Ureter (tissue), 1 donor: ENCODE measurements at places on chromosomes 7 and 10. TPM values are rescaled to one million over a fixed set of nuclear protein-coding genes. Genes with fewer than 3 reads are reported as not detected.
A peak's percentile ranks its signal among the peaks of the same experiment; 100 is the strongest.

DNA sequence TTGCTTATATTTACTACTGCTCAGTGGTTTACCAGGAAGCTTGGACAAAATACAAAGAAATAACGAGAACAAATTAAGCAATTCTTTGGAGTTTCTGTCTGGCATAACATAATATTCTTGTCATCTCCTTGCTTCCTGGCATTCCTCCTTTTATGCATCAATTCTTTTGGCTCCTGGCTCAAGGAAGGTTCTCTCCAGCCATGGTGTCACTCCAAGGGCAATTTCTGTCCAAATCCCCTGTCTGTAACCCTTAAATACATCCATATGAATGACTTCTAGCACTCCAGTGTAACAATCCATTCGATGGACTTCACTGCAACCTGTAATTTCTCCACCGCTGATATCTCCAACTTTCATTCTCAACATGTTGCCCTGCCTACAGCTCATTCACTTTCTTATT lies 617.7 kb upstream of the ANKRD30A start:
- no peak for DNase-seq

- DNase-seq, result no peak
These were observed 824 bp downstream of the RELN start for GRCh38 chr7:103988468-103989199.

DNA sequence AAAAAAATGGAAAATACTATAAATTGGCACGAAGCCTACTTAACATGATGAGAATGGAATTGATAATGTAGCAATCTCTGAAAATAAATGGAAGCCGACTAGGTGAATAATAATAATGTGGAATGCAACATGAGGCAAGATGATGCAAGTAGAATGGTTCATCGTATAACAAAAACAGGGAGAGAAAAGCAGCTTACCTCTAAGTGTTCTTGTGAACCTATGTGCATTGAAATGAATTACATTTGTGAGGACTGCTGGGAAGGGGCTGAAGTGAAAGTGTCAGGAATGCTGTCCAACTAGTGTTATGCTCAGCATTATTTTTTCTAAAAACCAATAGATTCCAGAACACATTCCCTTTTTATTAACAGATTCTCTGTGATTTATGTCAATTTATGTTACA lies 440.6 kb upstream of the LRRN3 start:
- DNase-seq, result no peak

GRCh38 chr7:141208539-141208938 lies 134.7 kb downstream of the TMEM178B start:
- peak; percentile 64 for DNase-seq

DNA sequence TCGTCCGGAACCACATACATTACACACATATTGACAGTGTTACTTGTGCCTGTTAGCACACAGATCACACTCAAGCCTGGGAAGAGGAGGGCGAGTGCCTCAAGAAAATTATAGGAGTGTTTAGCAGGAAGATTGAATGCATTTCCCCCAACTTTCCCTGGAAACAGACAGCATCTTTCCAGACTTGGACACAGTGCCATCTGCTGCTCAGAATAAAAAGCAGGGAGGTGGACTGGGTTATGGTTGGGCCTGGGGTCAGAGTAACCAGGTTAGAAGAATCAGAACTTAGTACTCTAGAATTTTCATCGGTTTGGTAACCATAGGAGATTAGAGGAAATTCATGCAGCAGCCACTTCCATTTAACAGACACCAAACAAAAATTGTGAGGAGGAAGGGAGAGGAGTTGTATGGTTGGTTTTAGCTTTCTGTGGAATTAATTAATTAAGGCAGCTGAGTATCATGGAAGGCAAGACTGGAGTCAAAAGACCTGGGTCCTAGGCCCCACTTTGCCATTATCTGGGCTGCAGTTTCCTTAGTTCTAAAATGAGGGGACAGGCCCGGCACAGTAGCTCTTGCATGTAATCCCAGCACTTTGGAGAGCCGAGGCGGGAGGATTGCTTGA lies 43.4 kb upstream of the OPTN start:
- no peak for DNase-seq

GRCh38 chr7:133819695-133820094 lies 307.4 kb upstream of the LRGUK start:
- DNase-seq, result no peak

GRCh38 chr7:90749262-90749661 lies 153.1 kb downstream of the CDK14 start:
- DNase-seq, result no peak

Gene SLC26A5
- 6.2 TPM for total RNA-seq

- no peak for DNase-seq
These were observed 73.6 kb downstream of the ABCA13 start for GRCh38 chr7:48244864-48245271.

Gene SEC23IP
- total RNA-seq, result 69.6 TPM

DNA sequence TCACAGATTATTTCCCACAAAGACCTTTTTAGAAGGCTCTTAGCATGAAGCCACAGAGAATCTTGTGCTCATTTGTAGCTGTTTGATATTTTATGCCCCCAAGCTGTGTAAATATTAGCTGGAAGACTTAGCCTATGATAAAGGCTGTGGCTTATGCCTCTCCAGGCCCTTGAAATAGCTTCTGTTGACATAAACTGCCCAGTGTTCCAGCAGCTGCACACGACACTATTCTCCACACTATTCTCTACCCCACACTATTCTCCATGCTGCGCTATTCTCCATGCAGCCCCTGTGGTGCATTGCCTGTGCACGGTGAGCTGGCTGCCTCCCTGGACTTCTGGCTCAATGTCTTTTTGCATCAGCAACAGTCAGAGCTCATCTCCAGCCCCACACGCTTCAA lies 13.1 kb downstream of the DDC start:
- DNase-seq, result no peak

Gene BTAF1
- 55.4 TPM for total RNA-seq

DNA sequence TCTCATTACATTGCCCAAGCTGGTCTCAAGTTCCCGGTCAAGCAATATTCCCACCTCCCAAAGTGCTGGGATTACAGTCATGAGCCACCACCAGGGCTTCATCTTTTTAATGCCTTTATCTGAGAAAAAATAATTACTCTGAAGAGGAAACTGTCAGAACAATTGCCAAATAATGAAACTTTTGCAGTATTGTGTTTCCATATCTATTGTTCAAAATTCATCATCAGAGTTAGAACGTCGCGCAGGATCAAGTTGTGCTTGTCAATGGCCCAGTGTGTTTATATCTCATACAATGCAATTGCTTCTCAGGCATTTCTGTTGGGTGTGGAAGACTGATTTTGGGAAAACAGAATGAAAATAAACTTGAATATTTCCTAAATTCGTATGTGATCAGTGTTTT lies 143.1 kb downstream of the ARID5B start:
- no peak for DNase-seq

DNA sequence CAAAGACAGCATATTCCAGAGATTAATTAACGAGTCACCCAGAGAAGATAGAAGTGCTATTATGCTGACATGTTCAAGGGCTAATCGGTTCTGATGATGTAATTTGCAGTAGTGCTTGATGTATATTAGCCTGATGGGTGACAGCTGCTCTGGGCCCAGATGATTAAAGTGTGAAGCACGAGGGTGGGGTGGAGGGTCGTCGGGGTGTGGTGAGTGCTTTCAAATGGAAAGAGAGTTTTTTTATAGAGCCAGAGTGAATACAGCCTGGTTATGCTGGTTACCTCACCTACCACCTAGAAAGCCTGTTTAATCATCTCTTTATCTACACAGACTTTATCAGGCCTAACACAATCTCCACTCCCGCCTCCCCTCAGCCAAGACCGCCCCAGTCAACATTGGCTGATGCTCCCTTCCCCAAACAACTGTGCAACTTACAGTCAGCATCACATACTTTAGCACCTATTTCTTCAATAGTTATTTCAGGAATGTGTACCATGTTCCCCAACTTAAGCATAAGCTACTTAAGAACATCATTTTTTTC lies 11.5 kb upstream of the STN1 start:
- DNase-seq, result no peak

- DNase-seq, result no peak
These were observed 3.3 kb upstream of the MEST start for GRCh38 chr7:130488392-130489139.

GRCh38 chr7:35716038-35716803 lies 21.3 kb upstream of the HERPUD2 start:
- no peak for DNase-seq

Gene BBS9
- total RNA-seq, result 22.7 TPM

GRCh38 chr7:131106681-131107336 lies 220.9 kb upstream of the MKLN1 start:
- peak; percentile 66 for DNase-seq

DNA sequence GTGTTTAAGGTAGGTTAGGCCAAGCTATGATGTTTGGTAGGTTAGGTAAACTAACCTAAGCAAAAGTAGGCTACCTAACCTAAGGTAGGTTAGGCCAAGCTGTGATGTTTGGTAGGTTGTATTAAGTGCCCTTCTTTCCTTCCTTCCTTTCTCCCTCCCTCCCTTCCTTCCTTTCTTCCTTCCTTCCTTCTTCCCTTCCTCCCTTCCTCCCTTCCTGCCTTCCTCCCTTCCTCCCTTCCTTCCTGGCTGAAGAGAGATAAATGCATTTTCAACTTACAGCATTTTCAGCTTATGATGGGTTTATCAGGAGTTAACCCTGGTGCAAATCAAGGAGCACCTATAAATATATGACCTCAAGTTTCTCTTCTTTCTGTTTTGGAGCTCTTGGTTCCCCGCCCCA lies 56.2 kb downstream of the SND1 start:
- no peak for DNase-seq

DNA sequence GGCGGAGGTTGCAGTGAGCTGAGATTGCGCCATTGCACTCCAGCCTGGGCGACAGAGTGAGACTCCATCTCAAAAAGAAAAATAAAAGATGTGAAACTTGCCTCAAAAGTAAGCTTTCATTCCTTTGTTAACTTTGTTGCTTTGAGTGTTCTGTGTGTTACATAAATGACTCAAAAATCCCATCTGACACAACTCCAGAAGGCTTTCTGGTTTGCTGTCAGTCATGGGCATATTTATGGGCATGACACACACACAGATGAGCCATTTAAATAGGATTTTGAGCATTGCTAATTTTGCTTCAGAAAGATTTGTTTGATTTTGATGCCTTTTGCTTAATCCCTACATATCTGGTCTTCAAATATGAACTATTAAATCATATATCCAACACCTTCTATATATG lies 82.6 kb downstream of the CACNB2 start:
- DNase-seq, result no peak

DNA sequence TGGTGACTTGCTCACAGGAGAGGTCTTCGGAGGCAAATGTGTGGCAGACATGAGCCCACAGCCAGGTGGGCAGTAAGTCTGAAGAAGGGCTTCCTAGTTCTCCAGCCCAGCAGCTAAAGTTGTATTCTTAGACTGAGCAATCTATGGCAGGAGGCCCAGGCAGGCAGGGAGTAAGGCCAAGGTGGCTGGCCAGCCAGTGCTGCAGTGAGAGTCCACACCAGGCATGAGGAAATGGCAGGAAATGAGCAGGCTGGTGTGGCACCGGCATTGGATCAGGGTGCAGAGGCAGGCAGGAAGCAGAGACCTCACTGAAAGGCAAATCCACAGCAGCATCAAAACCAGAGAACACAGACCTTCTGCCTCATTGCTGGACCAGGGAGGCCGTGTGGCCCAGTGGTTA lies 84.6 kb upstream of the PDE1C start:
- no peak for DNase-seq
